ENCODE measurements at places on chromosomes 5 and 9.

DNA sequence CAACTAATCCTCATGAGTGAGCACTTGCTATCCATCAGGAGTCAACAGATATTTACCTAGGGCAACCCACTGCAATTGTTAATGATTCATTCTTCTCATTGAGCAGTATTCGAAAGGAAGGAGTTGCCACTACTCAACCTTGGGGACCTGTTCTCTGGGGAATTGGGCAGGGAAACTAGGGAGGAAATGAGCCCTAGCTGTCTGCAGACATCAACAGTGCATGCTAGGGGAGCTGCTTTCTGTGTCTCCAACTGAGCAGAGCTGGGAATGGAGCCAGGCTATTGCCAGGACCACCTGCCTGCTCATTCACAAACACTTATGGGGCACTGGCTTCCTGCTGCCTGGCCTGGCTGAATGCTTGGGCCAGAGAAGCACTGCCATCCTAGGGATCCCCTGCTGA, 183.4 kb downstream of the TMEM38B start:
- no peak for DNase-seq
- no peak overlapping the region for H3K27ac ChIP-seq
- no peaks in the 10 kb centered on the region for H3K27me3 ChIP-seq

GRCh38 chr9:20940447-20941173, 90.8 kb downstream of the HACD4 start:
- H3K36me3 ChIP-seq, result no peaks in the 10 kb centered on the region

DNA sequence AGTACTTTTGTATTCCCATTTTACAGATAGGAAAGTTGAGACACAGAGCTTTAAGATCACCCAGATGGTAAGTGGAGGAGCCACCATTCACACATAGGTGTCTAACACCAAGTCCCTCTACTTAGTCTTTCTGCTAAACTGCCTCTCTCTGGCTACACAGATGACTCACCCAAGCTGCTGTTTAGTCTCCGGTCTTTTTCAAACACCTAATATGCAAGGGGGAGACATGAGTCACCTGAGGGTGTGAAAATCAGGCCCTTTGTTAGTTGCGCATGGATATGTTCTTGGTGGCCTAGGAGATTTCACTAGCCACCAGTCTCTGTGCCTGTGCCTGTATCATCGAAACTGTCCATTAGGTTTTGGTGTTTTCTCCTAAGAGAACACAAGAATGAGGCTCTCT, 117.8 kb downstream of the MAST4 start:
- H3K4me3 ChIP-seq, result no peak overlapping the region
- peak; percentile 27 for DNase-seq
- H3K36me3 ChIP-seq, result no peaks in the 10 kb centered on the region
- H3K27ac ChIP-seq, result no peak overlapping the region

DNA sequence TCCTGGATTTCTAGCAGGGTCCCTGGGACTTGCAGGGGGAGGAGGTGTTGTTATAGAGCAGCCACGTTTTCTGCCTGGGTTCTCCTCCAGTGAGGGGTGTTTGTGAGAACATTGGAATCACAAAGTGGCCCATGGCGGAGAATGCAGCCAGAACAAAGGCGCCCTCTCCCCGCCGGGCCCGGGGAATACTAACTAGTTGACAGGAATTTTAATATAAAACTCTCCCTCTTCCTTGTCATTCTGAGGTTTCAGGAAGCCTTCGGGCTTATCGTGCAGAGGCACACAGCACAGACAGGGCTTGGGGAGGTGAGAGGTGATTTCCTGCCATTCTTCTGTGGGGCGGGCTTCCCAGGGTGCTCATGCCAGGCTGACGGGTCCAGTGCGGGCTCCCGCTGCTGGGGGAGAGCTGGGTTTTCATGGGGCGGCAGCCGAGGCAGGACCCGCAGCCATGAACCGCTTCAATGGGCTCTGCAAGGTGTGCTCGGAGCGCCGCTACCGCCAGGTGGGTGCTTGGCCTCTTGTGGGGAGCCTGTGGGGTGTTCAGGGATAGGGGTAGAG, 37.7 kb downstream of the RGS3 start:
- no peak overlapping the region for H3K4me3 ChIP-seq
- peaks cover 20% of the 10 kb centered on the region for H3K4me1 ChIP-seq
- DNase-seq, result no peak
- H3K36me3 ChIP-seq, result no peaks in the 10 kb centered on the region

GRCh38 chr9:15298362-15298761, 8.7 kb downstream of the TTC39B start:
- H3K27ac ChIP-seq, result no peak overlapping the region
- peaks cover 13% of the 10 kb centered on the region for H3K4me1 ChIP-seq
- no peaks in the 10 kb centered on the region for H3K27me3 ChIP-seq
- no peak overlapping the region for H3K4me3 ChIP-seq

- peaks cover 4% of the 10 kb centered on the region for H3K4me1 ChIP-seq
- no peaks in the 10 kb centered on the region for H3K27me3 ChIP-seq
- H3K36me3 ChIP-seq, result no peaks in the 10 kb centered on the region
- no peak for DNase-seq
- H3K4me3 ChIP-seq, result peak overlapping the region; percentile 19
Measured at GRCh38 chr9:89179540-89179894, 899 bp upstream of the SHC3 start.

Measured in ovary (tissue), 10 donors.